ENCODE measurements at places on chromosomes 5 and 9. TPM values are rescaled to one million over a fixed set of nuclear protein-coding genes. Genes with fewer than 3 reads are reported as not detected.

The FBN2 gene
- 8.1 TPM for total RNA-seq

GRCh38 chr5:58794875-58795274, 212.0 kb downstream of the RAB3C start:
- no peak for DNase-seq

The FAXDC2 gene
- total RNA-seq = 3.0 TPM

DNA sequence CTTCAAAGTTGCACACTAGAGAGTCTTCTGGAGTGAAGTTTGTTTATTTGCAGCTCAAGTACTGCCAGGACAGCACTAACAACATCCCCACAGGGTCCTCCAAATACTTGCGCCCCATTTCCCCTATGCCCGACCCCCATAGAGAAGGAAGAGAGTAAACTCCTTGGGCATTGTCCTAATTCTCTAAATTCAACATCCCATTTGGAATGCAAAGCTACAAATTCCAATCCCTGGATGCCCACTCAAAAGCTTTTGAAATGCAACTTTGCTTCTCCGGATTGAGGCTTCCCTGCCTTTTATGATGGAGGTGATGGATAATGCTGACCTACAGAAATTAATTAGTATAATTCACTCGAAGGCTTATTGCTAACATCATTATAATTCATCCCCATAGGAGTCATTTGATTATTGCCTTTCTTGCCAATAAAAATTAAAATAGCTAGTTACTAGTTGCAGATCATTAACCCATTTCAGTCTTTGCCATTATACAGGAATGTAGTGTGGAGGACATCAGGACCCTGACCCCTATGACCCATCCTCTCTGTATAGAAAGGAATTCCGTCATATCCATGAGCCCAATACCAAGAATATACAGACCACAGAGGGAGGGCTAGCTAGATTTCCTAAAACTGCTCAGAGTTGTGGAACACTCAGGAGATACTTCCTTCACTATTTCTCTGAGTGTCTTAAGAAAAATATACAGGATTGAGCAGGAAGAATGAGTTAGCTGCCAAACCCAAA, 277.6 kb downstream of the ZNF608 start:
- peak; percentile 39 for DNase-seq

- DNase-seq = no peak
Measured at GRCh38 chr5:101517795-101518194, 614.7 kb upstream of the ST8SIA4 start.

DNA sequence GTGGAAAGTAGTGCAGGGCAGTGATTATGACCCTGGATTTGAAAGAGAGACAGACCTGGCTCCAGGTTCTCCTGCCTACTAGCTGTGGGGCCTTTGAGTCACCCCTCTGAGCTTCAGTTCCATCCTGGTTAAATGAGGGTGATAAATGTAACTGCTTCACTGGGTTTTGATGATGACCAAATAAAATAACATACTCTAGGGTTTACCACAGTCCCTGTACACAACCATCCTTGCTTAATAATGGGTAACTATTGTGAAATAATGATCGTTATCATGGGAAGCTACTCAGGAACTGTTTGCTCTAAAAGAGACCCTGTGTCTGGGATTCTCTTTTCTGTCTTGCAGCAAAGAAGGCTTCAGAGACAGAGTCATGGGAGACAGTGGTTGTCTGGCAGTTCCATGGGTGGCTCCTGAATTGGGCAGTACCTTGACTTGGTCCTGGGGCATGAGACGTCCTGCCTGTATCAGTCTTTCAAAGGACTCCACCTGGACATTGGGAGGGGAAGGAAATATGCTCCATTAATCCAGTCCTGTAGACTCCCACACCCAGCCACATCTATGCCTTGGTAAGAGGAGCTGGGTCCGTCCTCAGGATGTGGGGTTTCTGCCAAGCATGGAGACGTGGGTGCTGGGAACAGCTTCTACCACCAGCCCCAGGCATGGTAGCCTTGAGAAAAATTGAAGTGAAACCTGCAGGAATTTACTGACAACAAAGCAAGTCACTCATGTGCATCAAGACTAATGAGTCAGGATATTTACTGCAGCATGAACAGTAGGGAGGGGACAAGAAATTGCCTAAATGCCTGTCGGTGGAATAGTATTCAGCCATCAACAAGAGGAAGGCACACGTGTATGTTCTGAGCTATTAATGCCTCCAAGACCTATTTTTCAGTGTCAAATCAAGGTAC, 23.4 kb downstream of the AKNA start:
- DNase-seq = no peak

The AGXT2 gene
- total RNA-seq = not detected

The PDGFRB gene
- 3.9 TPM for total RNA-seq

DNA sequence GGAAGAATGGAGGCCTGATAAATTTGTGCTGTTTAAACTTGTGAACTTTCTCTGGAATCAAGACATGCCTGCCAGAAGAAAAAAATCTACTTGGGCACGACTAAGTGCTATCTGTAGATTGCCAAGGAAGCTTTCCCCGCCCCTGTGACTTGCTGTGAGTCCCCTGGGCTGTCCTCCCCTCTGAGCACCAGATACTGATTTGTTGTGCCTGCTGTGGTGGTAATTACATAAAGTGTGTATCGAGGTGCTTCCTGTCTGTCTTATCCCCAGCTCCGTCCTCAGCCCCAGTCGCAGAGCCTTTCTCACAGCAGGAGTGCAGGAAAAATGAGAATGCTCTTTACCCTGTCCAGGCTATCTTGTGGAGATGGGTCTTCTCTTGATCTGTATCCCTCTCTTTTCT, 53.9 kb downstream of the TRIO start:
- no peak for DNase-seq

GRCh38 chr9:113155911-113156588, 5.2 kb downstream of the SLC31A2 start:
- DNase-seq = no peak

- DNase-seq = peak; percentile 21
Measured at GRCh38 chr9:134867917-134868750, 12.5 kb upstream of the FCN2 start.

The FCN2 gene
- total RNA-seq = not detected

The PLPP7 gene
- total RNA-seq = 2.4 TPM

The ESM1 gene
- total RNA-seq = not detected

DNA sequence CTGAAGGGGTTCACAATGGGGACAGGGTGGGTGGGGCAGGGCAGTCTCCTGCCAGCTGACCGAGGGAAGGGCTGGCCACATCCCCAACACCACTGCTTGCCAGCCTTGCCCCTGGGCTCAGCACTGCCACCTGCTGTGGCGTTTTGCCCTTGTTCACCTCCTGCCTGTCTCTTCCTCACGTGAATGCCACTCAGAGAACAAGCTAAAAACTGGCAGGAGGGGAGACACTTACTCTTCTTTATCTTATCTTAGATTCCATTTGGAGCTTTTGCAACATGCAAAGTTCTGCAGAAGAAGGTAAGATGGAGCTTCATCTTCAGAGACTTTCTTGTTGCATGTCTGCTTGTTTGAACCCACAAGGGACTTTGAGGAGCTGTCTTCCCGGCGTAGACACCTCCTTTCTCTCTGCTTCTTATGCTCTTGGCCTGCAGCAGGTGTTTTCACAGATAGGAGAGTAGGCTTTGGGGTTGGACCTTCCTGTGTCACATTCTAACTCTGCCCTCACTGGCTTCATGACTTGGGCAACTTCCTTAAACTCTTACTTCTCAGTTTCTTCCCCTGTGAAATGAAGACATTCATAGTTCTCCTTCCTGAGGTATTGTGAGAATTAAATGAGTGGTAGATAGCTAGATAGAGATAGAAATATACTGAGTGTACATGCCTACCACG, 4.1 kb downstream of the LRSAM1 start:
- DNase-seq = peak; percentile 38

GRCh38 chr9:75876999-75877640, 13.4 kb upstream of the PCSK5 start:
- no peak for DNase-seq

Data from H9 (cell line).